ENCODE measurements at places on chromosomes 5 and 9.

- no peak for DNase-seq
Measured at GRCh38 chr5:153953411-153953810, 85.3 kb downstream of the FAM114A2 start.

DNA sequence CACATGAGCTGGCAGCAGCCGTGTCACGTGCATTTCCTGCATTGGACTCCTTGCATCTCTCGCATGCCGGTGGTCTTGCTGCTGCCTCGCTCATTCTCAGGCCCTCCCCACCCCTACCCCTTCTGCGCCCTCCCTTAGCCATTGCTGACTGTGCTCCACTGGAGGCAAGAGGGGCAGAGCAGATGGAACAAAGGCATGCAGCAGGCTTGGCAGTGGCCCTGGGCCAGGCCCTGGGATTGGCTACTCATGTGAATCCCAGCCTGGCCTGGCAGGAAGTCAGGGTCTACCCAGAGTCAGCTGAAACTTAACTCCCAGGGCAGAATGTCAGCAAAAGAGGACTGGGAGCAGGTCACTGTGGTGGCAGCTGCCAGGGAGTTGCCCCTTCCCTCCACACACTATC lies 62.3 kb downstream of the TSTD2 start:
- DNase-seq, result no peak

- no peak for DNase-seq
Measured at GRCh38 chr5:118968925-118969375, 19.4 kb downstream of the DTWD2 start.

DNA sequence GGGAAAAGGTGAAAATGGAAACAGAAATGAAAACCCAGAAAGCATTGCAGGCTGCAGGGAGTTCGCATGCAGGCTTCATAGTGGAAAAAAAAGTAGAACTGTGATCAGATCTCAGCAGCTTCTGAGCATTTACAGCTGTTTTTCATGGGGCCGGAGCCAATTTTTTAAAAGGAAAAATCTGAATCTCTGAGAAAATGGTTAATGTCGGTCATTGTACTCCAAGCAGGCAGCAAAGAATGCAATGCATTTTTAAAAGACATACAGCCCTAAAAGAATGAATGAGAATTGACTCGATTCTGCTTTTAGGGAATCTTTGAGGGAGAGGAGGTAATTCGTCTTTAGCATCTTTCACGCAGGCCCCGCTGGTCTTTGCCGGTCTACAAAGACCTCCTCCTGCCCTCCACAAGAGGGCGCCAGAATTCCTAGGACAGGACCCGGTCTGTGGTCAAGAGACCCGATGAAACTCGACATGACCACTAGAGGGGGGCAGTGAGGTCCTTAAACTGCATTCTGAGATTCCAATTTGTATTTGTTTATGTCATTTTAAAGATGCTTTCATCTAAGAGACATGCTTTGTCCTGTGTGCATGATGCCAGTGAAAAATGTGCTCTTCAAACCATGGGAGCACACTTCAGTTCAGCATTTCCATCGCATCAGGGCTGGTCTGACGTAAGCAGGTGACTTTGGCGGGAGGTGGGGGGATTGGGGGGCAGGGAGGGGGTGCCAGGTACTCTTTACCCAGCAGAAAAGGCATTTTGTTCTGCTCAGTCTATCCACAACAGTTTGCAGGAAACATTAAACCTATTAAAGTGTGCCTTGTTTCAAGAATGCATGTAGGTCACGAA lies 43.7 kb upstream of the TMEM252 start:
- DNase-seq, result peak; percentile 60

- DNase-seq, result no peak
Measured at GRCh38 chr5:169933616-169934015, 46.7 kb downstream of the INSYN2B start.

GRCh38 chr9:37215830-37216229 lies 95.5 kb downstream of the ZCCHC7 start:
- no peak for DNase-seq

- DNase-seq, result no peak
Measured at GRCh38 chr9:136941231-136942111, 3.1 kb downstream of the FBXW5 start.

- no peak for DNase-seq
Measured at GRCh38 chr9:133656211-133657119, 20.3 kb downstream of the DBH start.

- no peak for DNase-seq
Measured at GRCh38 chr5:28450997-28451396, 1412.6 kb upstream of the CDH9 start.

GRCh38 chr9:13083366-13083765 lies 196.1 kb downstream of the MPDZ start:
- no peak for DNase-seq

- DNase-seq, result no peak
Measured at GRCh38 chr5:103308774-103309173, 50.2 kb downstream of the MACIR start.

DNA sequence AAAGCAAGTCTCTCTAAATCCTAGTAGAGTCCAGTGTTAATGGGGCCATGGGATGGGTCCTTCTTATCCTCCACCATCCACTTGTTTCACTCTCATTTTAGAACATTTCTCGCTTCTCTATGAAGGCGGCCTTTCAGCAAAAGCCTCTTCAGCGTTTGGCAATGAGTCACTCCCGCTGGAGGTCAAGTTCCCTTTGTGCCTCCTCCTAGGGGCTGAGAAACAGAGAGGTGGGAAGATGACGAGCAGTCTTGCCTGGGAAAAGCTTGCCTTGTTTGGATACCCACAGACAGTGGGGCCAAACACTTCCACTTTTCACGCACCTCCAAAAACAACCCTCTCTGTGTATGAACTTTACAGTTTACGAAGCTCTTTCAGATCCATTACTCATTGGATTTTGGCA lies 168.8 kb downstream of the GABBR2 start:
- DNase-seq, result no peak

Data from GM04504 (cell line).